Large intestine (tissue), 12 donors: ENCODE measurements at places on chromosomes 7 and 10.

DNA sequence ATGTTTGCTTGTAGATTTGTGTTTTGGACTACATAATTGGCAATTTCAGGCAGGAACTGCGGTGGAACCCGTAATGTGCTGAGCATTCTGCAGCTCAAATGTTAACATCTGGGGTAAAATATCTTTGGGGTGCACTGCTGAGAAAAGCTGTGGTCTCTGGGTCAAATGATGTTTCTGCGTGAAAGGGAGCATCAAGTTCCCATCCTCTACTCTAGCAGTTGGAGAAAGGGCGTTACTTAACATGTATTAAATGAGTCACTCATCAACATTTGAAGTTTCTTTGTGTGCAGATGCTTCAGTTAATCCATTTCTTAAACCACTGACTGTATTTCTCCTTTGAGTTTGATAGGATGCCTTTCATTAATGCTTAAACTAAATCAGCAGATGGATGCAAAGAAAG, 273.1 kb upstream of the PITRM1 start:
- no peak for DNase-seq

- DNase-seq: peak; percentile 58
Measured at GRCh38 chr10:111128331-111129180, 51.7 kb downstream of the ADRA2A start.

- DNase-seq: no peak
Measured at GRCh38 chr10:12391206-12391605, 41.9 kb downstream of the CAMK1D start.

DNA sequence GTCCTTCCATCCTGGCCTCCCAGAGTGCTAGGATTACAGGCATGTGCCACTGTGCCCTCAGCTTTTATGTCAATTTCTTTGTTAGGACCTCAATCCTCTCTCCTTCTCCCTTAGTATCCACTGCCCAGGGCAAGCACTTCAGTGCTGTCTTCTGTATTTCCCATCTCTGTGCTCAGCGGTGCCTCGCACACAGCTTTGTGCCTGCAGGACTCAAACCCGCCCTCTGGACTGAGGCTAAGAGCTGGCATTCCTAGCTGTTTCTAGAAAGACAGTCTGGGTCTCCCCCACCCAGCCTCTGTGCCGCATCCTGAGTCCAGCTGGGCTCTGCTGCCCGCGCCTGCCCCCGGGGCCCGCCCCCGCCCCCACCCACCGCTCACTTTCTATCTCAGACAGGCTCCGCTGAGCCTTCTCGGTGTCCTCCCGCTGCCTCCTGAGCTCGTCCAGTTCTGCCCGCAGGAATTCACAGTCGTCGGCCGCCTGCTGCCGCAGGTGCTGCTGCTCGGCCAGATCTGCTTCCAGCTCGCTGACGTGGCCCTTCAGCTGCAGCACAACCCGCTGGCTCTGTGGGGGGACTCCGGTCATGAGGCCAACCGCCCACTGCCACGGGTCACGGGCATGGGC, 67.3 kb downstream of the SPDYE5 start:
- DNase-seq: no peak

- no peak for DNase-seq
Measured at GRCh38 chr10:18345308-18345707, 205.1 kb downstream of the CACNB2 start.

GRCh38 chr7:124074007-124074406, 41.1 kb upstream of the TMEM229A start:
- DNase-seq: peak; percentile 76

- no peak for DNase-seq
Measured at GRCh38 chr10:2680821-2681220, 386.5 kb upstream of the PFKP start.

DNA sequence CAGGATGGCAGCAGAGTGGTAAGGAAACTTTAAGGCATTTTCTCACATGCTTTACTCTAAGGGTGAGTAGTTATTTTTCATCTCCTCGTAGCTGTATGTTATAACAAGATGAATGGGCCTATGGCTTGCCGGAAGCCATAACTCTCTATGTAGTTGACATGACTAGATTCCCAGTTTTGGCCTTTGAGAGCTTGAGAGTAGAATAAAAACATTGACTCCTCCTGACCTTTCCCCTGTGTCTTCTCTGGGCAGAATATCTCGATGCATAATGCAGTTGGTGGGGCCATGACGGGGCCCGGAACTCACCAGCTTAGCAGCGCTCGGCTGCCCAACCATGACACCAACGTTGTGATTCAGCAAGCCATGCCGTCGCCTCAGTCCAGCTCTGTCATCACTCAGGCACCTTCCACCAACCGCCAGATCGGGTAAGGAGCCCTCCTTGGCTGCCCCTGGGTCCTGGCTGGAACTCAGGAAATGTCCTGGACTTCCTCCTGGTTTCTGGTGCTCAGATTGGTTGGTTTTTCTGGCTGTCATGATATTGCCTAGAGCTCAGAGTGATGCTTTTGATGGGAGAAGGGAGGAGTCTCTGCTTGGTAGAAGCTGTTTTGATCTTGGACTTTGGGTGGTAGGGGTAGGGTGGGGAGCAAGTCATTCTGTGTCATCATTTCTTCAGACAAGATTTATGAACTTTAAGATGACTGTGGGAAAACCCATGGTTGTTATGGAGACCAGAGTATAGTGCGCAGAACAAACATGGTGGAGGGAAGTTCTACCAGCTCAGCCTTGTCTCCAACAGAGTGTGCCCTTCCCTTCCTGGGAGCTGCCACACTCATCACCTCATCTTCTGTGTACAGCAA, 158.0 kb downstream of the CREB5 start:
- no peak for DNase-seq

DNA sequence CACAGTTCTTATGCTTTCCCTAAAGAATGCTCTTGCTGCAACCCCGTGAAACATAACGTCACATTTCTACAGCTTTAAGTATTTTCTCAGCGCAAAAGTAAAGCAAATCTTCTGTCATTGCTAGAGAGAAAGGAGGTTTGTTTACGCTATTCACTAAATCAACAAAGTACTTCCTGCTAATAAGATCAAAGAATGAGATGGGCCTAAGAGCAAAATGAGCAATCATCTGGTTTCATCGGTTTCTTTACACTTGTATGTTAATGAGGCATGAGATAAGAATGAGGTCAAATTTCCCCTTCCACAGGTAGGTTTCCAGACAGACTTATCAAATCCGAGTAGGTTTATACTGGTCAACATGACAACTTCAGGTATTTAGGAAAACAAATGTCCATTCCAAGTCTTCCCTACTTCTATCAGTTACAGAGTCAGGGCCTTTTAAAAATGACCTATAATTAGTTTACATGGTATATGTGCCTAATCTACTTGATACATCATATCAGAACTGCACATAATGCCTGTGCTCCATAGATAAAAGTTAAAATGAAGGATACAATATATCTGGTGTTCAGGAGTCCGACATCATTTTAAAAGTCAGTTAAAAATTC, 8.4 kb downstream of the USP6NL start:
- DNase-seq: peak; percentile 75

DNA sequence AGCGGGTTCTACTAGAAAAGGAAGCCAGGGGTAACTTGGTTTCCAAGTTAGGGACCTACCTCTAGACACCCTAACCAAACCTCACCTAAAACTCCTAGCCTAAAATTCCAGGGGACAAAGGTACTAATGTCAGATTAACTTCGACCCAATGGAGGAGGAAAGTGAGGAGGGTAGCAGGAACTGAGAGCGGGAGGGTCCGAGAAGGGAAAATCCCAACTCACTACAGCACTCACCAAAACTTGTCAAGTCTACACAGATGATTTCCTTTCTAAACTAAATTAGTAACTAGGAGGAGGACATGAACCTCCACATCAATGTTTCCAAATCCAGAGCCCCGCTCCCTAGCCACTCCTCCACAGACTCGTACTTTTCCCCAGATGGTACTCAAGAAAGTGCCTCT, 22.6 kb downstream of the CHCHD3 start:
- no peak for DNase-seq

DNA sequence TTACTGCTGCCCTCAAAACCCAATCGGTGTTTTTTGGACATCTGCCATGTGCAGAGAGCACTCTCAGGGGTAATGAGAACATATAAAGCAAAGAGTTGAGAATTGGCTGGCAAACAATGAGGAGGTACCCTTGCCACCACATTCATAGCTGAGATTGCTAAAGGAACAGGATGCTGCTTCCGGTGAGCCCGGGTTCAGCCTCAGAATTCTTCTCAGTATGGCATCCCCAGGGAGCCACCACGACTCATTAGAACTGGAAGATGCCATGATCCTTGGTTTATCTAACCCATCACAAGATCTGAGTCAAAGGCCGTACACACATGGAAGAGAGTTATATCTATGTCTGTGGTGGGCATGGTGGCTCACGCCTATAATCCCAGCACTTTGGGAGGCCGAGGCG, 174.4 kb downstream of the ARID5B start:
- DNase-seq: no peak
